ENCODE measurements at places on chromosomes 1 and 21. TPM values are rescaled to one million over a fixed set of nuclear protein-coding genes. Genes with fewer than 3 reads are reported as not detected.

ATP6V0B gene
- total RNA-seq, result 183 TPM

BRDT gene
- total RNA-seq, result not detected

ECE1 gene
- 9.5 TPM for total RNA-seq

GPR25 gene
- not detected for total RNA-seq

PROK1 gene
- not detected for total RNA-seq

CHI3L2 gene
- 0.47 TPM for total RNA-seq

DENND2C gene
- 1.6 TPM for total RNA-seq

DNAJC28 gene
- 6.4 TPM for total RNA-seq

OR2L8 gene
- total RNA-seq, result 2.8 TPM

NT5C1A gene
- total RNA-seq, result 0.94 TPM

HSD3B1 gene
- total RNA-seq, result not detected

IL20 gene
- 0.47 TPM for total RNA-seq

PALMD gene
- 30.4 TPM for total RNA-seq

NPHP4 gene
- total RNA-seq, result 8.6 TPM

SLC1A7 gene
- total RNA-seq, result not detected

KLHDC9 gene
- 0.78 TPM for total RNA-seq

HTR6 gene
- total RNA-seq, result 0.16 TPM

HES3 gene
- not detected for total RNA-seq

AGMAT gene
- 0.47 TPM for total RNA-seq

ALPL gene
- total RNA-seq, result 1.4 TPM

Data from occipital lobe (tissue), 3 donors.